Body of pancreas (tissue), 4 donors: ENCODE measurements at places on chromosomes 3 and 15.

GRCh38 chr3:138740072-138740471 is 94.7 kb downstream of the PIK3CB start:
- peaks cover 16% of the 10 kb centered on the region for H3K4me1 ChIP-seq
- no peak for DNase-seq
- H3K4me3 ChIP-seq: no peak overlapping the region
- H3K27me3 ChIP-seq: no peaks in the 10 kb centered on the region

DNA sequence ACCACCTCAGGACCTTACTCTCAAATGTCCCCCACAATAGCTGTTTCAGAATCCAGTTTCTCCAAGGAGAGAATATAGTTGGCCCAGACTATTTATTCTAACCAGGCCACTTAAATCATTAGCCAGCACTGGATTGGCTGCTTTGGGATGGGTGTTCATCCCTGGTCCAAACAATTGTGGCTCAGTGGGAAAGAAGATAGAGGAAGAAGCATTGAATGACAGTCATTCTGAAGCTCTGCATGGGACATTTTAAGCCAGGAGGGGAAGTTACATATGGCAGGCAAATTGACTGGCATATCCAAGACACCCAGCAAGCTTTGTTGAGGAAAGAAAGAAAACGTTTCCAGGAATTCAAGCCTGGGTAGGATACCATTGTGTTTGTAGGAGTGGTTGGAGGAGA is 5.6 kb upstream of the DCLK3 start:
- no peak overlapping the region for H3K4me3 ChIP-seq
- H3K4me1 ChIP-seq: no peaks in the 10 kb centered on the region
- no peak for DNase-seq
- no peaks in the 10 kb centered on the region for H3K27me3 ChIP-seq
- no peak overlapping the region for H3K27ac ChIP-seq

GRCh38 chr3:160124224-160124623 is 101.0 kb upstream of the C3orf80 start:
- no peaks in the 10 kb centered on the region for H3K27me3 ChIP-seq

GRCh38 chr3:134013280-134013679 is 16.4 kb downstream of the SLCO2A1 start:
- no peaks in the 10 kb centered on the region for H3K36me3 ChIP-seq
- DNase-seq: no peak
- no peaks in the 10 kb centered on the region for H3K4me1 ChIP-seq
- no peaks in the 10 kb centered on the region for H3K27me3 ChIP-seq
- H3K4me3 ChIP-seq: no peak overlapping the region

GRCh38 chr3:160999274-160999673 is 105.9 kb downstream of the B3GALNT1 start:
- peak; percentile 28 for DNase-seq
- H3K27ac ChIP-seq: no peak overlapping the region
- H3K27me3 ChIP-seq: no peaks in the 10 kb centered on the region
- H3K4me3 ChIP-seq: no peak overlapping the region

- no peak overlapping the region for H3K4me3 ChIP-seq
- H3K36me3 ChIP-seq: no peaks in the 10 kb centered on the region
- no peaks in the 10 kb centered on the region for H3K27me3 ChIP-seq
- H3K4me1 ChIP-seq: no peaks in the 10 kb centered on the region
- no peak for DNase-seq
These were observed 10.1 kb upstream of the CAPN3 start for GRCh38 chr15:42349186-42349585.

DNA sequence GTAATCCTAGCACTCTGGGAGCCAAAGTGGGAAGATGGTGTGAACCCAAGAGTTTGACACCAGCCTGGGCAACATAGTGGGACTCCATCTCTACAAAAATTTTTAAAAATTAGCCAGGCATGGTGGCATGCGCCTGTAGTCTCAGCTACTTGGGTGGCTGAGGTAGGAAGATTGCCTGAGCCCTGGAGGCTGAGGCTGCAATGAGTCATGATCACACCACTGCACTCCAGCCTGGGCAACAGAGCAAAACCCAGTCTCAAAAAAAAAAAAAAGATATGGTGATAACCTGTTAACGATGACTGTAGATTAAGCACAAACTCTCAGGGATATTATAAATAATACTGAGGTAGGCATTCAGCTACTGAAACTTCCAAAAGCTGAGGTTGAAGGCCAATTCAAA is 107.5 kb downstream of the SLC49A4 start:
- no peaks in the 10 kb centered on the region for H3K4me1 ChIP-seq
- no peaks in the 10 kb centered on the region for H3K27me3 ChIP-seq
- no peak overlapping the region for H3K4me3 ChIP-seq
- H3K36me3 ChIP-seq: no peaks in the 10 kb centered on the region
- DNase-seq: no peak

DNA sequence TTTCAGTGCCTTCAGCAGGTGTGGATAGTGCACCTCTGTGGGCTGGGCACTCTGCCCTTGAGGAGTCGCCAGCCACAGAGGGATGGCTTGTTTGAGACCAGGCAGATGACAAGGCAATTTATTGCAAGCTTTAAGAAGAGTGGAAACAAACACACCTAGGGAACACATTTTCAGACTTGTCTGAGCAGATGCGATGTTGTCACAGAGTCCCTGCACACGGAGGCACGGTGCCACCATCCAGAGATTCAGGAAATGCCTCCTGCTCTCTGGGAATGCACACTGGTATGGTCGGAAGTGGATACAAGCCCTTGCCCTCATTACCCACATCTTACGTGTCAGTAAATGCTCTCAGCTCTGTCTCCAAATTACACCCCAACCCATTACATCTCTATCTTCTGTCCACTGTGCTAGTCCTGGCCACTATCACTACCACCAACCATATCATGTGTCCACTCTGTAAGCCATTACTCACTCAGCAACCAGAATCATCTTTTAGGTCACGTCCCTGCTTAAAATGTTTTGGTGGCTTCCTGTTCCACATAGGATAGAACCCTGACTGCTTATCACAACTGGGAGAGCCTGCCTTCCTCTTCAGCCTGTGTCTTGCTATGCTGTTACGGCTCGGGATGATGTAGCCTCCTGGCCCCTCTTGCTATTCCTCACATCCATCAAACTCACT is 196.9 kb downstream of the SLCO3A1 start:
- no peaks in the 10 kb centered on the region for H3K27me3 ChIP-seq
- no peaks in the 10 kb centered on the region for H3K4me1 ChIP-seq
- no peak overlapping the region for H3K27ac ChIP-seq
- no peak overlapping the region for H3K4me3 ChIP-seq
- no peaks in the 10 kb centered on the region for H3K36me3 ChIP-seq
- DNase-seq: no peak

GRCh38 chr3:138944929-138945708 is 1.8 kb downstream of the FOXL2 start:
- no peak overlapping the region for H3K27ac ChIP-seq
- no peaks in the 10 kb centered on the region for H3K36me3 ChIP-seq
- peaks cover 40% of the 10 kb centered on the region for H3K4me1 ChIP-seq
- H3K27me3 ChIP-seq: no peaks in the 10 kb centered on the region
- no peak for DNase-seq

DNA sequence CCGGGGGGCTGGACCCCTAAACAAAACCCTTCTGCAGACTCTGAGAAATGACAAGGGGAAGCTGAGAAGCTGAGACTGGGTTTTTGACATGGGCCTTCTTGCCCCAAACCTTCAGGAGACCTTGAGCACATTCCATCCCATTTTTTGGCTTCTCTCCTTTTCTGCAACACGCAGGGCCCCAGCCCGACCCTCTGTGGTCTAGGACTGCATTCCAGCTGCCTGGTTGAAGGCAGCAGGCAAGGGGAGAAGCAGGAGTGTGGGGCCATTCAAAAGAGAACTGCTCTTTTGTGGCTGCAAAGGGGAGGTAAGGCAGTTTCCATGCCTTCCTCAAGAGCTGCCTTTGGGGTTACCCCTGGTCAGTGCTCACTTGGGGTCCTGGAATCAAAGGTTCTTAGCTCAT is 263.0 kb downstream of the TLE3 start:
- H3K27me3 ChIP-seq: no peaks in the 10 kb centered on the region
- no peak for DNase-seq
- H3K4me1 ChIP-seq: no peaks in the 10 kb centered on the region
- no peaks in the 10 kb centered on the region for H3K36me3 ChIP-seq

GRCh38 chr3:81829937-81830336 is 68.5 kb upstream of the GBE1 start:
- peaks cover 3% of the 10 kb centered on the region for H3K27me3 ChIP-seq
- no peak overlapping the region for H3K27ac ChIP-seq
- no peaks in the 10 kb centered on the region for H3K36me3 ChIP-seq
- no peak for DNase-seq
- H3K4me1 ChIP-seq: no peaks in the 10 kb centered on the region

DNA sequence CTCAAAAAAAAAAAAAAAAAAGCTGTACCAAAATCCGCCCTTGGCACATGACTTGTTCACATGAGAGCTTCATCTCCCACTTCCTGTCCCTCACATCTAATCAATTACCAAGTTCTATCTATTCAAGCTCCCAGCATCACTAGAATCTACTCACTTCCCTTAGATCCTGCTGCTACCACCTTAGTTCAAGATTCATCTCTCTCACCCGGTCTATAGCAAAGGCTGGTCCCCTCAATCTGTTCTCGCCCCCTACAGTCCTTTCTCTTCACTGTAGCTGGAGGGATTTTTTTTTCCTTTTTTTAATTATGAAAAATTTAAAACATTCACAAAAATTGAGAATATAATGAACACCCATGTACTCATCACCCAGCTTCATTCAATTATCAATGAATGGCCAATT is 16.7 kb upstream of the GPR160 start:
- no peak overlapping the region for H3K4me3 ChIP-seq
- no peaks in the 10 kb centered on the region for H3K36me3 ChIP-seq
- H3K27me3 ChIP-seq: no peaks in the 10 kb centered on the region
- H3K27ac ChIP-seq: no peak overlapping the region
- H3K4me1 ChIP-seq: peaks cover 12% of the 10 kb centered on the region
- no peak for DNase-seq

DNA sequence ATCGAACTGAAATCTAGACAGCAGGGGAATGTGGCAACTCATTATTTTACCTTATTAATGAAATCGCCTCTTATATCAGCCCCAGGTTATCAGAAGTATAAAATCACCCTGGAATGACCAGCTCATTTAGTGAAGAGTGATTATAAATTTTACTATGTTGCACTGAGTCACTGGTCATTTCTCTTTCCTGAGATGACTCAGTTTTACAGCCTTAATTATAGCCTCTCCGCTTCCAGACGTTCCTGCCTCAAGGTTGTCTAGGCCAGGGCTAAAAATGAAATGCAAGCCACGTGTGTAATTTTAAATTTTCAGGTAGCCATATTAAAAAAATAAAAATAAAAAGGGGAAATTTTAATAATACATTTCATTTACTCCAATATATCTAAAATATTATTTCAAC is 33.3 kb downstream of the DET1 start:
- H3K4me3 ChIP-seq: no peak overlapping the region
- no peaks in the 10 kb centered on the region for H3K36me3 ChIP-seq
- DNase-seq: no peak
- no peak overlapping the region for H3K27ac ChIP-seq
- no peaks in the 10 kb centered on the region for H3K4me1 ChIP-seq

- no peaks in the 10 kb centered on the region for H3K27me3 ChIP-seq
- no peak overlapping the region for H3K4me3 ChIP-seq
- no peaks in the 10 kb centered on the region for H3K36me3 ChIP-seq
- no peak for DNase-seq
- H3K27ac ChIP-seq: no peak overlapping the region
These were observed 198.9 kb upstream of the LPP start for GRCh38 chr3:187954873-187955586.

DNA sequence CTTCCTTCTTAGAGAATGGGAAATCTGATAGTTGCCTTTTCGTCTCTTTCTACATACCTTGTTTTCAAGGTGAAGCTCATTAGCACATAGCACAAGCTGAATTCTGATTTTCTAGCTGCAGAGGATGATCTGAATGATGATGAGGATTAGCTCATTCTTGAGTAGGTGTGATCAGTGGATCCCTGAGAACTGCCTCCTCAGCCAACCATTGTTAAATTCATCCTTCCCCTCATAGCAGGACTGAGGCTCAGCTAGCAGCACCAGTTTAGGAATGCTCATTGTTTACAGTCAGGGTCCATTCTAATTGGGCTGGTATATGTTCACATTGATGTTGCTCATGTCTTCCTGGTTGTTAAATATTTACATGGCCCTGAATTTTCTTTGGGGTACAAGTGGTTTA is 299.9 kb upstream of the MME start:
- no peak for DNase-seq
- H3K4me3 ChIP-seq: no peak overlapping the region
- H3K27ac ChIP-seq: no peak overlapping the region
- H3K27me3 ChIP-seq: no peaks in the 10 kb centered on the region
- no peaks in the 10 kb centered on the region for H3K36me3 ChIP-seq

GRCh38 chr3:196246612-196247308 is 30.4 kb downstream of the SLC51A start:
- no peak overlapping the region for H3K27ac ChIP-seq
- H3K27me3 ChIP-seq: no peaks in the 10 kb centered on the region

- no peaks in the 10 kb centered on the region for H3K4me1 ChIP-seq
- no peak overlapping the region for H3K4me3 ChIP-seq
- H3K27me3 ChIP-seq: no peaks in the 10 kb centered on the region
- no peak overlapping the region for H3K27ac ChIP-seq
These were observed 7.2 kb upstream of the IVD start for GRCh38 chr15:40398413-40398873.

- no peak overlapping the region for H3K4me3 ChIP-seq
- DNase-seq: no peak
- no peaks in the 10 kb centered on the region for H3K36me3 ChIP-seq
These were observed 216.6 kb upstream of the IL12A start for GRCh38 chr3:159771865-159772611.

DNA sequence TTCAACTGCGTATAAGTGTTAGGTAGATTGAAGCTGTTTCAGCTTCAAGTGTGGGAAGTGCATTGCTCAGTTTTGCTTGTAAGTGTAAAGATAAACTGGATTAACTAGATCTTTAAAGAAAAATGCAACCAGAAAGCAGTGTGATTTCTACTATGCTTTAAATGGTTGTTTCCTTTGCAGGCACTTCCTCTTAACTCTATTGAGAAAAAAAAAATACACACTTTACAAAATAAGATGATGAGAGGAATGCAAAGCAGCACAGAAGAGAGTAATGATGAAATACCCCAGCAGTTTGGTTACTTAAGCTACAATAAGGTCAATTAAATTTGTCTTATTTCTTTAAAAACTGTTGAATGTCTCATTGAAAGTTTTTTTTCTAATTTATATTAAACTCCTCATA is 40.8 kb downstream of the DPH6 start:
- H3K27me3 ChIP-seq: no peaks in the 10 kb centered on the region
- DNase-seq: no peak
- no peaks in the 10 kb centered on the region for H3K36me3 ChIP-seq
- H3K4me1 ChIP-seq: peaks cover 6% of the 10 kb centered on the region
- H3K4me3 ChIP-seq: no peak overlapping the region

GRCh38 chr3:44160818-44161217 is 80.9 kb upstream of the TOPAZ1 start:
- H3K4me1 ChIP-seq: no peaks in the 10 kb centered on the region
- H3K27me3 ChIP-seq: no peaks in the 10 kb centered on the region
- H3K27ac ChIP-seq: no peak overlapping the region
- no peak overlapping the region for H3K4me3 ChIP-seq
- DNase-seq: no peak
- no peaks in the 10 kb centered on the region for H3K36me3 ChIP-seq

DNA sequence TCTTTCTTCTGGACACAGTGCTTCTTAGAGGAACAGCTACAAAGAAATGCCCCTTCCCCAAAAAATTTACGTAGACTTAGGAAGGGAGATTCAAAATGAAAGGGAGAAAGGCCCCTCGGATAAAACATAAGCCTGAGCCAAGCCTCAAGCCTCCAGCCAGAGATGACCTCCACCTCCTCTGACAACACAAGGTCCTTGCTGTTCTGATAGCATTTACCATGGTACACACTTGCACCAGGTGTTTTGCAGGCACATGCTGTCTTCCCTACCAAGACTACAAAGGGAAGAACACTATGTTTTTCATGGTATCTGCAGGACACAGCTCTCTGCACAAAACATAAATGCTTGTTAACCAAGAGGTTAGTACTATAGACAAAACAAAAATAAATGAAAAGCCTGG is 27.8 kb downstream of the RYK start:
- peaks cover 19% of the 10 kb centered on the region for H3K4me1 ChIP-seq
- no peaks in the 10 kb centered on the region for H3K27me3 ChIP-seq
- DNase-seq: no peak
- no peaks in the 10 kb centered on the region for H3K36me3 ChIP-seq
- no peak overlapping the region for H3K4me3 ChIP-seq
